ENCODE measurements at places on chromosomes 4 and X. TPM values are rescaled to one million over a fixed set of nuclear protein-coding genes. Genes with fewer than 3 reads are reported as not detected.

The SATL1 gene
- total RNA-seq = under 0.01 TPM

The ARMCX4 gene
- total RNA-seq = 2.2 TPM

The KLHL13 gene
- 8.7 TPM for total RNA-seq

GRCh38 chr4:150078579-150079080, 385 bp downstream of the DCLK2 start:
- peak; percentile 21 for DNase-seq

- peak; percentile 62 for DNase-seq
Observed at GRCh38 chr4:52001616-52002015, 18.5 kb downstream of the LRRC66 start.

GRCh38 chr4:117821834-117822233, 212.5 kb upstream of the NDST3 start:
- DNase-seq = no peak

- peak; percentile 54 for DNase-seq
Observed at GRCh38 chrX:53716328-53717088, 30.0 kb upstream of the HUWE1 start.

GRCh38 chrX:52983321-52984000, 25.1 kb upstream of the FAM156A start:
- no peak for DNase-seq

DNA sequence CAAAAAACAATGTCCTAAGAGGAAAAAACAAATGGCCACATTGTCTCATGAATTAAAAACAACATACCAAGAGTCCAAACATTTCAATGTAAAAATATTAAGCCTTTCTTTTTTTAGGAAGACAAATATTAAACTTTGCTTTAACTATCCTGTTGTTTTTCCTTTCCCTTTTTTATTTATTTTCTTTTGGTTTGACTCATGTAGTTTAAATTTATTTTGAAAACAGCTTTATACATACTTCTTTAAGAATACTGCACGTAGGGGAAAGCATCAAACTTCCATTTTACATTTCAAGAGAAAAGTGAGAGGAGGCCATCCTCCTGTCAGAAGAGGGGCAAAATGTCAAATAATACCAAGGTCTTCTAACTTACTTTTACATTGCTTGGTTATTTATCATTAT, 8.7 kb downstream of the GAB1 start:
- DNase-seq = no peak

DNA sequence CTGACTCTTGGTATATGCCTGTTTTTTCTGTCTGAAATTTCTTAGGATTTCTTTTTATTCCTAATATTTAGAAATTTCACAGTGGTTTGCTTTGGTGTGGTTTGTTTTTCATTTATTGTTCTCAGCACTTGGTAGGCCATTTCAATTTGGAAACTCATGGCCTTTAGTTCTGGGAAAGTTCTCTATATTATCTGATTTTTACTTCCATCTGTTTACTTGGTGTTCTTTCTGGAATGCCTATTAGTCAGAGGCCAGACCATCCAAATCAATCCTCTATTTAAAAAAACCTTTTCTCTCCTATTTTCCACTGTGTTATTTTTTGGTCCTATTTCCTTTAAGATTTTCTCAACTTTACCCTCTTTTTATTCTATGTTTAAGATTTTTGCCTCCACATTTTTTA, 188.1 kb upstream of the SFRP2 start:
- DNase-seq = no peak

DNA sequence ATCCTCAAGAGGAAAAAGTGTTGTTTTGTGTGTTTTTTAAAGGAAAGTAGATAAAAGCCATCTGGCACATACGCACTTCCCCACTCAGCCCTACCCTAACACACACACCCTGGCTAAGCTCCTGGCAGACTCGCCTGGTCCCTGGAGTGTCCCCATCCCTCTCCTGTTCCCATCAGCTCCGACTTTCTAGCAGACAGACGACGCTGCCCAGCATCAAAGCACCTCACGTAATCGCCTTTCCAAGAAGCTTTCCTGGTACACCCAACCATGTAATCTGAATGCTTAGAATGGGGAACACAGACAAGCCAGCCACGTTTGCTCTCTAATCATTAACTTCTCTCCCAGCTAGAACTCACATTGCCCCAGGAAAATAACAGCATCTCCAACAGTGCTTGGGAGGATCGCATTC, 116.2 kb downstream of the AFAP1 start:
- no peak for DNase-seq

Measured in mammary epithelial cell (primary cell).